ENCODE measurements at places on chromosomes 11 and 22.

- DNase-seq = no peak
Measured at GRCh38 chr11:110128161-110128560, 35.0 kb downstream of the ZC3H12C start.

GRCh38 chr11:103601225-103601846 is 435.1 kb upstream of the DDI1 start:
- DNase-seq = no peak

DNA sequence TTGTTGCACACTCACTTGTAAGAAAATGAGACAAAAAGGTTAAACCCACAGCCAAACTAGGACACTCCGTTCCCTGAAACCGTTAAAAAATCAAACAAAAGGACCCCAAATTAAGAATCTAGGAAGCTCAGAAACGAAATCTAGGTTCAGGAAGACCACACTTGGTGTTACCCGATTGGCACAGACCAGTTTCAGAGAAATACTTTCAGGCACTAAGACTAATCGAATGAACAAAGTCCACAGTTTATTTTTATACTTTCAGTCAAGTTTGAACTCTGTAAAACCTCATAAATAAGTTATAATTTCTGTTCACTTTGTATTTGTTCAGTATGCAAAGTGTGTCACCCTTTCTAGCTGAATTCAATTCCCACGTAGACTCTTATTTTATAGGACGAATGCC is 38.8 kb upstream of the TTC12 start:
- no peak for DNase-seq

DNA sequence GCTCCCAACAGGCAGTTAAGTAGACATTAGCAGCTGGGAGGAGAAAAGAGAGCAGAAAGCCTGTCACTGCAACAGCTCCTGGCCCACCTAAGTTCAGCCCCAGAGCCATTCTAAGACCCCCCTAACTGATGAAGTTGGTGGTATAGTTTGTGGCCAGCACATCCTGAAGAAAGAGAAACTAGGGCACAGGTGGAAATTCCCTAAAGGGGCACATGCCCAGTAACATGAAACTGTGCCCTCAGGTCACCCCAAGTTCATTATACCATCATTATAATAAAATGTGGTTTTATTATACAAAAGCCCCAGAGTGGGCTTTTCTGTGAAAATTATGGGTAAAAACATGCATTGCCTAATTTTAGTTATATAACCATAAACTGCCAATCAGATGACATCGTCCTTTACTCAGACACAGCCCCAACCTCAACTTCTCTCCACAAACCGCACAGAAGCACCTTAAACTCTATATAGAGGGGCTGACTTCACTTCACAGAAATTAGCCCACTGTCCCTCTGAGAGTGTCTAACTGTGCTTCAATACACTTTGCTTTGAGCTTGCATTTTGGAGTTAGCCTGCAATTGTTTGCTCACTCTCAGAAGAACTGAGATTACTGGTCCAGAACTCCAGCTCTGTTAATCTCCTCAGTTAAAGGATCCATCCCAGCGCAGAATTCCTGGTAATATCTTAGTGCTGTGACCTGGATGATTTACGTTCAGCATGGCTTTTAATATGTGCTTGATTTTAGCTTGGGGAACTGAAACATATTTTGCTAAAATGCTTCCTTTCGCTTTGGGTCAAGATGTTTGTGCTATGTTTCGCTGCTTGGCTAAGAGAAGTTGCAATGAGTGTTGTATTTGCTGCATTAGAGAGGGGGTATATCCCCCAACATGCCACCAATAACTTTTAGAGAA is 1.8 kb upstream of the APOL3 start:
- peak; percentile 26 for DNase-seq

DNA sequence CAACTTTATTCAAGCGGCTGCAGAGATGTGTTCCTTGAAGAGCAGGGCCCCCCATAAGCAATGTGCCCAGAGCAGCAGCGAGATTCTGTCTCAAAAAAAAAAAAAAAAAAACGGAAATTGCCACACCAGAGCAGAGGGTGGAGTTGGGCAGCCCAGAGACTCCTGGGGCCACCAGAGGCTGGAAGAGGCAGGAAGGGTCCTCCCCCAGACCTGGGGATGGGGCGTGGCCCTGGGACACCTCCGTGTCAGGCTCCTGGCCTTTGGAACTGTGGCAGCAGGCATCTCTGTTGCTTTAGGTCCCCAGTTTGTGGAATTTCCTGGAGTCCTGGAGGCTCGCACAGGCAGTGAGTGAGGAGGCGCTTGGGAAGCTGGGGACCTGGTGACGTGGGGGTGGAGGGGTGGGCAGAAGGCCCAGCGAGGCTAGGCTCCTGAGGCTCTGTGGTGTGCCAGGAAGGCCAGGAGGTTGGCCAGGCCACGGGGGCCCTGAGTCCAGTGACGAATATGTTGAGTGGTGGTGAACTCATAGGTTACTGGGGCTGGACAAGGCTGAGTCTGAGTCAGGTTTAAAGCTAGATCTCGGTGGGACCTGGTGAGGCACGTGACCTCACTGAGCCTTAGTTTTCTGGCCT is 735.6 kb downstream of the BRD1 start:
- DNase-seq = no peak

DNA sequence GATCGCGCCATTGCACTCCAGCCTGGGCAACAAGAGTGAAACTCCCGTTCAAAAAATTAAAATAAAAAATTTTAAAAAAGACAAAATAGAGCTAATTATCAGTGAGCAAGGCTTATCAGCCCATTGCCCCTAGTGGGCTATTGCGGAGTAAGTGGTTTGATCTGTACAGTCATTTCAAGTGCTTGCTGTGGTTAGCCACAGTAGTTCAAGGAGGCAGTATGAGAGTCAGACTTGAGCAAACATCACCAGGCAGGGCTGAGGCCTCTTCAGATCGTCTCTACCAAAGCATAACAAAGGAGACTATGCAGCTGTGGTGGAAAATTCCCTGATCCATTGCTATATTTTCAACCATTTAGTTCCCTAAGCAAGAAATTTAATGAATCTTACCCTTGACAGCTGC is 4.3 kb upstream of the SBF2 start:
- no peak for DNase-seq

GRCh38 chr11:41872426-41872825 is 413.0 kb upstream of the LRRC4C start:
- DNase-seq = no peak

DNA sequence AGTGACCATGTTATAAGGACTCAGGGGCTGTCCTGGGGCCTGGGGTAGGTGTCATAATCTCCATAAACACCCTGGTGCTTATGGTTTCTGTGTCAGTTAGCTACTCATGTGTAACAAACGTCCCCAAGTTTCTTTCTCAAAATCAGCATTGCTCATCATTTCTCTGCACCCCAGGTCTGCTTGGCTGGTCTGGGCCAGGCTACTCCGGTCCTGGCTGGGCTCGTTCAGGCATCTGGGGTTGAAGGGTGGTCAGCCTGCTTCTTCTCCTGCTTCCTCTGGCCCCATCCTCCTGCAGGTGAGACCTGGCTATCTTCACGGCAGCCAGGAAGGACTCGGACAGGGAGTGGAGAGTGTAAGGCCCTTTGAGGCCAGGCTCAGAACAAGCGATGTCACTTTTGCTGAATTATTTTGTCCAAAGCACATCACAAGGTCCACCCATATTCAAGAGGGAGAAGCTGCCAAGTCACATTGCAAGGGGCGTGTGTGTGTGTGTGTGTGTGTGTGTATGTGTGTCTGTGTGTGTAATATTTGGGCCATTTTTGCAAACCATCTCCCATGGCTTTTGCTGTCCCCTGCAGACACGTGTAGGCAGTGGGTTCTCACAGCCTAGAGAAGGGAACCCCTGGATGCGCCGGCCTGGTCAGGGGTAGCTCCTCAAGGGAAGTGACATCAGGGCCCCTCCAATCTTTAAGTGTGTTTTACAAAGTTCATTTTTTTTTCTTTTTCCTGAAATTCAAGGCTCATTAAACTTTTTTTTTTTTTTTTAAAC is 535.8 kb downstream of the TBC1D22A start:
- no peak for DNase-seq

- no peak for DNase-seq
Measured at GRCh38 chr22:39351689-39352214, 2.0 kb downstream of the SYNGR1 start.

- DNase-seq = no peak
Measured at GRCh38 chr22:48827904-48828555, 999.6 kb downstream of the BRD1 start.

- DNase-seq = no peak
Measured at GRCh38 chr11:86278226-86278625, 23.8 kb upstream of the HIKESHI start.

GRCh38 chr11:119381181-119381988 is at the start of gene USP2:
TSS of gene USP2 (minus strand) at chr11:119381690. CDS start at chr11:119373480, 8,210 bp downstream.
- DNase-seq = peak; percentile 93

- no peak for DNase-seq
Measured at GRCh38 chr11:102729849-102730815, 5.4 kb upstream of the MMP8 start.

DNA sequence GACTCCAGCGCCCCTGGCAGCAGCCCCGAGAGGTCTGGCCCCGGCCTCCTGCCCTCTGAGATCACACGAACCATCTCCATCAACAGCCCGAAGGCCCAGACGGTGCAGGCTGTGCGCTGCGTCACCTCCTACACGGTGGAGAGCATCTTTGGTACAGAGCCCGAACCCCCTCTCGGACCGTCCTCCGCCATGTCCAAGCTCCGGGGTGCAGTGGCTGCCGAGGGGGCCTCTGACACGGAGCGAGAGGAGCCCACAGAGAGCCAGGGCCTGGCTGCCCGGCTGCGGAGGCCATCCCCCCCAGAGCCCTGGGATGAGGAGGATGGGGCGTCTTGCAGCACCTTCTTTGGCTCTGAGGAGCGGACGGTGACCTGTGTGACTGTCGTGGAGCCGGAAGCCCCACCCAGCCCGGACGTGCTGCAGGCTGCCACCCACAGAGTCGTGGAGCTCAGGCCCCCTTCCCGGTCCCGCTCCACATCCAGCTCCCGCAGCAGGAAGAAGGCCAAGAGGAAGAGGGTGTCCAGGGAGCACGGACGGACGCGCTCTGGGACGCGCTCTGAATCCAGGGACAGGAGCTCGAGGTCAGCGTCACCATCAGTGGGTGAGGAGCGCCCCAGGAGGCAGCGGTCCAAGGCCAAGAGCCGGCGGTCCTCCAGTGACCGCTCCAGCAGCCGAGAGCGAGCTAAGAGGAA is 7.6 kb downstream of the IRF7 start:
- no peak for DNase-seq

GRCh38 chr11:35047179-35047578 is 91.8 kb upstream of the CD44 start:
- peak; percentile 32 for DNase-seq

- no peak for DNase-seq
Measured at GRCh38 chr11:103215812-103216211, 106.6 kb downstream of the DYNC2H1 start.

GRCh38 chr11:131248588-131248987 is 121.8 kb upstream of the NTM start:
- DNase-seq = no peak

DNA sequence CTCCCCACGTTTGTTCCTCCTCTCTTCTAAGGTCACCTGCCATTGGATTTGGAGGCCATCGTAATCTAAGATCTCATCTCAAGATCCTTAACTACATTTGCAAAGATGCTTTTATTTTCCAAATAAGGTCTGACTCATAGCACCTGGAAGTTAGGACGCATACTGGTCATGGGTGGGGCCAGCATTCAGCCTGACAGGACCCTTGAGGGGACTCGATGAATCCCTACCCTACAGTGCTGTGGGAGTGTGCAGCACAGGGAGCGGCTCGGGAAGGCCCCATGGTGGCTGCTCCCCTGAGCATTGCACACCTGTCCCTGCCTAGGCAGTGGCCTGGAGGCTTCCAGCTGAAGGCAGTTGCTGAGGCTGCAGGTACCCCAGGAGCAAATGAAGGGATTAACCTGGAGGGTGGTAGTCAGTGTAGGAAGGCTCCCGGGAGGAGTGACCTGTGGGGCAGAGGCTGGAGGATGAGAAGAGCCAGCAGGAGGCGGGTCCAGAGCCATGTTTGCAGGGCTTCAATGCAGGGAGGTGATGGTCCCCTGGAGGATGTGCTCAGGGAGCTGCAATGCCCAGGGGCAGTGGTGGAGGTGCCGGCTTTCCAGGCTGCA is 362.2 kb downstream of the CTTN start:
- no peak for DNase-seq

- DNase-seq = no peak
Measured at GRCh38 chr22:43152003-43152356, 621 bp downstream of the TSPO start.

GRCh38 chr11:110428040-110428439 is 1.7 kb upstream of the FDX1 start:
- no peak for DNase-seq

All from activated effector memory CD4-positive, alpha-beta T cell treated with Interleukin-2 at 50 U/mL for 16 hours (primary cell).